GM12878 (cell line): ENCODE measurements at places on chromosomes 2 and 18.

DNA sequence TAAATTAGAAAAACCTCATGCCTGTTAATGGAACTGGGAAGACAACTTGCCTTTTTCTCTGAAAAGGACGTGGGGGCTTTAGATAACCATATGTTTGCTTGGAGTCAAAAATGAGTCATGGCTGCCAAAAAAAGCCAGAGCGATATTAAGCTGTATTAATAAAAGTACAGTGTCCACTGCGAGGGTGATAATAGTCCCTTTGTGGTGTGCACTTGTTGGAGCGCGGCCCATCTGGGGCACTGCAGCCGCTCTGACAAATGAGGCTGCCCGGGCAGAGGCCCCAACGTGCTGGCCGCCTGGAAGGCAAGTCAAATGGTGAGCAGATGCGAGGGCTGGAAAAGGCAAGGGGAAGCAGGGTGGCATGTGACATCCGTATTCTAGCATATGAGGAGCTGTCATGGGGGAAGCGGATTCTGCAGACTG, 103.3 kb upstream of the NCK2 start:
- DNase-seq = no peak

- DNase-seq = no peak
Observed at GRCh38 chr2:8234253-8234652, 447.6 kb upstream of the ID2 start.

- no peak for DNase-seq
Observed at GRCh38 chr2:219433666-219434467, 776 bp upstream of the SPEG start.

DNA sequence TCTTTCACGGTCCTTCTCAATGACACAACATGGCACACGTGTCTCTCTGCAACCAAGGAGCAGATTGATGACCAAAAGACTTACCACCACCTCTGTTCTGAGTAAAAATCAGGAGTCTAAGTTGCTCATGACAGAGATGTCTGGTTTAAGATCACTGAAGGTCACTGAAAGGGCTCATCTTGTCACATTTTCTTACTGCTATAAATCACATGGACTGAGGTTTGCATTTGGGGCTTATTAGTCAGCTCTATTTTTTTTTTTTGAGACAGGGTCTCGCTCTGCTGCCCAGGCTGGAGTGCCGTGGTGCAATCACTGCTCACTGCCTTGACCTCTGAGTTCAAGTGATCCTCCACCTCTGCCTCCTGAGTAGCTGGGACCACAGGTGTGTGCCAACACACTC, 19.4 kb downstream of the CFLAR start:
- DNase-seq = no peak

GRCh38 chr18:54824761-54825160, 3.5 kb upstream of the RAB27B start:
- no peak for DNase-seq

DNA sequence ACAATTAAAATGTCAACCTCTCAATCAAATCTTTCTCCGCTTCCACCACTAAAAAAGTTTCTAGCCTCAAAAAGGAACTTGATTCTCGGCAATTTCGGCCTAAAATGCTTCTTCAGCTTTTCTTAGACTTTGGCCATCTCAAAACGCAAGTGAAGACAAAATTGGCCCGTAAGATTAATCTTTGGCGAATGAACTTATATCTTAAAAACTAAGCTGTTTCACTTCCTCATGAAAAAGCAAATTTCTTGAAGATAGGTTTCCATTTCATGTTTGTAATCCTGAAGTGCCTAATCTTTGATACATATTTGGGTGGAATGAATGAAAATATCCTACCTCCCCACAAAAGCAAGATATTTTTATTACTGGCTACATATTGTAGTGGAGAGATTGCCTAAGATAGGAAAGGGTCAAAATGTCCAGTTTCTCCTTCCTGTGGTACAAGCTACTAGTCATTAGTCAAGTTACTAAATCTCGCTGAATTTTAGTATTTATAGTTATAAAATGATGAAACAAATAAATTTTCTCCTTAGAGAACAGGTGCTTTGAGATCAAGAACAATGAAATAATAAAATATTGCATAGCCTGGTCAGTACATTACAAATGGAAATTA, 85.4 kb upstream of the ZEB2 start:
- DNase-seq = no peak

GRCh38 chr18:32425466-32425865, 45.2 kb downstream of the GAREM1 start:
- DNase-seq = no peak

DNA sequence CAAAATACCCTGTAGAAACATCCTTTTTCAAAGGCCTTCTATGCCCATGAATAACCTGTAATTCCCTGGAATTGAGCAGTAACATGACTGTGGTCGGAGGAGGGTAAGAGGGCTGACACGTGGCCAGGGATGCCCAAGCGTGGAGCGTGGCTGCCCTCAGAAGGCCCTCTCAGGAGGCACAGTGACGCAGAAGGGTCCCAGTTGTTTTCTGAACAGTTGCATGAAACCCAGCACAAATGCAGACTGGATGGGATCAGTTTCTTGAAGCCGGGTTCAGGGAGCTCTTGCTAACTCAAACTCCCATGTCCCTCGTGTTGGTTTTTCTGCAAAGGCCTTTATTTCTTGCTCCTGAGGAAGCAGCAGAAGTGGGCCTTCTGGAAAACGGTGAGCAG, 237.0 kb downstream of the ALPK2 start:
- no peak for DNase-seq
